Activated T-cell treated with anti-CD3 and anti-CD28 coated beads, Interleukin-2, amount 50 U/mL, for 1 hour (primary cell): ENCODE measurements at places on chromosomes 6 and 20.

DNA sequence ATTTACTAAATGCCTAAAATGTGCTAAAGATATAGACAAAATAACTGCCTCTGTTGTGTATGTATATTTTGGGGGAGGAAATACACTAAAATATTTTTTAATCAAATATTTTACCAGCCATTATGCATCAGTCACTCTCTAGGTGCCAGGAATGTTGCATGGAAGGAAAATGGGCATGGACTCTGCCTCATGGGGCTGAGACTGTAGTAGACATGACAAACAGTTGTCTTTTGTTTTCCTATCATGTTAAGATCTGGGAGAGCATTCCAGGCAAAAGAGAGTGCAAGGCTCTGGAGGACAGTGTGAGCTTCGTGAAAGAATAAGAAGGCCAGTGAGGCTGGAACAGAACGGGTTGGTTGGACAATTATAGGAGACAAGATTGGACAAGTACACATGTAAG, 26.5 kb downstream of the HLA-DOB start:
- DNase-seq = no peak

DNA sequence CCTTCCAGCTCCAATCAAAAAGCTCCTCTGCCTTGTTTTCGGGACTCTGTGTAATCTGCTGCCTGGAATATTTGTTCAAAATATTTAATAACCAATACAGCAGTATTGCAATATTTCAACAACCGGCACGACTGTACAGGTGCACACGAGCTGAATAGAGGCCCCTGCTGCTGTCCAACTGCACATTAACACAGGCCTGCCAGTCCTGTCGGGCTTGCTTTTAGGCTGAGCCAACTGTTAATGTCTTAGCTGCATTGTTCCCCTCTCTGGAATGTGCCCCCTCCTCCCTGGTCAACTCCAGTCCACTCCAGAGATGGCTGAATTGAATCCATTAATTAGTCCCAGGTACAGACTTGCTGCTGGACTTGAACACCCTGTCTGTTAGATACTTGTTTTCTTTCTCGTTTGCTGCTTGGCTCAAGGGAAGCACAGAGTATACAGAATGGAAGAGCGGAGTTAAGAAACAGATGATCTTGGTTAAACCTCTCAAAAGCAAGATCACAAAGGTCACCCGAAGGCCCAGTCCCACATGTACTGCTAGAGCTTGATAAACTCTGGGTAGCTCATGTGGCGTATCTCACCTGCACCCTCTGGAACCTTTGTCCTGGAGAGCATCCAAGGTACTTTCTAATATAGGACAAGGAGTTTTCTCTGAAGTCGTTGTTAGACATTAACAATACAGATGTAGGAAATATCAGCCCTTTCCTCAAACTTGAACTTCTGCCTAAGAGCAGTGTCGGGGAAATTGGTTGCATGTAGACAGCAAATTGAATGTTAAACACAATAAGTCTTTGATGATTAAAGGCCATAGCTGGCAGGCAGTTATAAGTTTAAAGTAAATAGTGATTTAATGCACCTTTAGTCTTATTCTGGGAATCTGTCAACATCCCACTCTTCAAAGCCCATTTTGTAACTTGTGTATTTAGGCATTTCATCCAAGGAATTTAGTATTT, 31.9 kb downstream of the SHLD1 start:
- no peak for DNase-seq

- peak; percentile 67 for DNase-seq
These were observed 8.3 kb upstream of the AVP start for GRCh38 chr20:3092611-3093379.

GRCh38 chr6:24936641-24937317, 1.0 kb upstream of the RIPOR2 start:
- DNase-seq = peak; percentile 55
